ENCODE measurements at places on chromosomes 11 and 22. TPM values are rescaled to one million over a fixed set of nuclear protein-coding genes. Genes with fewer than 3 reads are reported as not detected.

The OR52I2 gene
- not detected for polyA plus RNA-seq

DNA sequence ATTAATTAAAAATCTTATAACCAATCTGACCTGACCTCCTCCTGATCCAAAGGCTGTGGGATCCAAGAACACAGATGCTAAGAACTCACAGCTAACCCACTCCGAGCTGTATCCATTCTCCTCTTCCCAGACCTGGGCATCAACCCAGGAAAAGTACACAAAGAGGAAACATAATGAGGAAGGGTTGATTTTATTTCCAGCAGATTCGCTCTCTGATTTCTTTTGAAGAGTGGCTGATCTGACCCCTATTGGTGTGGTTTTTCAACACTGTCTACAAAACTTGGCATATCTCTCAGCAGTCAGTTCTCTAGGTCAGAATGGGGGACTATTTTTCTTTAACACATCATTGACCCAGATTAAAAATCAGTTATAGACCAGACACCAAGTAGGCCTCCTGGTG lies 201.9 kb upstream of the UBASH3B start:
- no peak for DNase-seq

DNA sequence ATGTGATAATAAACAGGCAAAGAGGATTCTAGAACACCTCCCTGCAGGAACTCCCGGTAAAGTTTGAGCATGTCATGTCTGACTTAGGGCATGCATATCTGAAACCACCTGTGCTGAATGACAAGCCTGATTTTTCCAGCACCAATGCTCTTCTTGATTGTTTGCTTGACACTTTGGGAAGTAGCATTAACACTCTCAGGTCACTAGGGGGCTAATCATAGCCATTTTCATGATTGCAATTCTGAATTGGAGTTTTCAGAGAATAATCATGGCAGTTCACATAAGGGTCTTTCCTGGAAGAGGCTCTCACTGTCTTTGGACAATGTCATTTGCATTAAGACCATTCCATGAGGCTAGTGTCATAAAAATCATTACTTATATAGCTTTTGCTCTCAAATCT lies 234.4 kb upstream of the MTNR1B start:
- no peak for DNase-seq

GRCh38 chr11:35287344-35287890 lies 131.9 kb downstream of the SLC1A2 start:
- DNase-seq: no peak

Data from immature natural killer cell (primary cell).